ENCODE measurements at places on chromosomes 11 and 22. TPM values are rescaled to one million over a fixed set of nuclear protein-coding genes. Genes with fewer than 3 reads are reported as not detected.

CARD18 gene
- not detected for total RNA-seq

SYT13 gene
- not detected for total RNA-seq

ADM2 gene
- total RNA-seq, result 6.9 TPM

DGCR6L gene
- 82.0 TPM for total RNA-seq

Data from MG63 (cell line).